ENCODE measurements at places on chromosomes 13 and 19.

DNA sequence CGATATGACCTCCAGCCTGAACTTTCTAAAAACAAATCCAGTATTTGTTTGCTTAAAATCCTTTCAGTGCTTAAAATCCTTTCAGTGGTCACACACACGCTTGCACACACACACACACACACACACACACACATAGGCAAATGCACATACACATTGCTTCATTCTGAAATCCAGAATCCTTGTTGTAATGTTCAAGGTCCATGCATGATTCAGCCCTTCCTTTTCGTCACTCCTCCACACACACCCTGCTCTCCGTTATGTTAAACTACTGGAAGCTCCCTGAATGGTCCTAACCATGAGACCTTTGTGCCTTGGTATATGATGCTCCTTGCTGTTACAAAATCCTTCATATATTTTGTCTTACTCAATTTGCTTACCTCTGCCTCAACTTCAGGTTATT is 44.9 kb downstream of the SERTM1 start:
- no peak for DNase-seq

DNA sequence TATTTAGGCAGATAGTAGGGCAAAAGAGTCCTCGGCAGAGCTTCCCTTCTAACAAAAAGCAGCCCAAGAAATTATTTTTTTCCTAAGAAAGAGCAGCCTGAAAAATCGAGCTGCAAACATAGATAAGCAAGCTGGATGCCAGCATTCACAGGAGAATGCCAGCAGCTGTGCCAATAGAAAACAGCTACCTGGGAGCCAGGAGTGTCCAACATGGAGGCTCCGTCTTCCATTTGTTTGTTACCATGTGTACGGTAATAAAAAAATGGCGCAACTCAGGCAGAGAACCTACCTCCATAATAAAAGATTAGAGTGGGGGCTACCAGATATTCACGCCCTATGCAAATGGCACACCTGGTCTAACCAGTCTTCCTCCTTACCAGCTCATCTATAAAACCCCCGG is 77.6 kb upstream of the IPO5 start:
- DNase-seq = no peak

- DNase-seq = no peak
Measured at GRCh38 chr13:75452564-75452963, 29.4 kb downstream of the TBC1D4 start.

DNA sequence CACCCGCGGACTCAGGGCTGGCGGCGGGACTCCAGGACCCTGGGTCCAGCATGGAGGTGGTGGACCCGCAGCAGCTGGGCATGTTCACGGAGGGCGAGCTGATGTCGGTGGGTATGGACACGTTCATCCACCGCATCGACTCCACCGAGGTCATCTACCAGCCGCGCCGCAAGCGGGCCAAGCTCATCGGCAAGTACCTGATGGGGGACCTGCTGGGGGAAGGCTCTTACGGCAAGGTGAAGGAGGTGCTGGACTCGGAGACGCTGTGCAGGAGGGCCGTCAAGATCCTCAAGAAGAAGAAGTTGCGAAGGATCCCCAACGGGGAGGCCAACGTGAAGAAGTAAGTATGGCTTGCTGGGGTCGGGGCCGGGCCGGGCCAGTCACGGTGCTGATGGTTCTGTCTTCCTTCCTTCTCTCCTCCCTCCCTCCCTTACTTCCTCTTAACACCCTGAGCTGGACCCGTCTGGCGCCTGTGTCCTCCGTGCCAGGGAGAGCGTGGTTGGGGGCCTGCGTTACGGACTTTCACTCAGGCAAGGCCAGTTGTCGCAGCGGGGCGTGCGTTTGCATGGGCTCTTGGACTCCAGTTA is 1.4 kb downstream of the STK11 start:
- DNase-seq = peak; percentile 70

DNA sequence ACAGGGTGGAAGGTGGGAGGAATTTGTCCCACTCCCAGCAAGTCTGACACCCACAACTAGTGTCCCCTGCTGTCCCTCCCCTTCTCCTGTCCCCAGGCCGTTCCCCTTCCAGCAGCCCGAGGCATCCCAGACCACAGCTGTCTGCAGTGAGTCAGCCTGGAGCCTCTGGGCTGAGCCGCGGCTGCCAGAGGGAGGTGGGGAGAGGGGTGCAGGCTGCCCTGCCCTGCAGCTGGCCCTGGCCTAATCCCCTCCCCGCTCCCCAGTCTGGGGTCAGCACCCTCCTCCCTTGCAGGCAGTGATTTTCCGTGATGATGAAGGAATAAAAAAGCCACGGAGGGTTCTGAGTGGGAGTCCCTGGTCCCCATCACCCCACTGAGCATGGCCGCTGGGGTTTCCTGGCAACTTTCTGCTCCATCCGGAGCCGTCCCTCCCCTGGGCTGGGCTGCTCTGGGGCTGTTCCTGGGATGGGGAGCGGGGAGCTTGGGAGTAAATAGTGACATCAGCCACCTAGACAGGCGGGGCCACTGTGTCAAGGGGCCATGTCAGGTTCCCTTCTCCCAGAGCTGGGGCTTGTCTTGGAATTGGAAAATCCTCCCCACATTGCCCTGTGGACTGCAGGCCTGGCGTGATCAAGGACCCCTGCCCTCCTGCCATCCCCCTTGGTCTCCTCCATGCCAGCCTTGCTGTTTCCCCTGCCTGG is 16.8 kb downstream of the SPC24 start:
- DNase-seq = no peak

GRCh38 chr13:49454388-49455006 is 10.4 kb downstream of the SETDB2 start:
- no peak for DNase-seq
